ENCODE measurements at places on chromosomes 4 and X.

- DNase-seq, result no peak
Observed at GRCh38 chr4:104524591-104524990, 29.9 kb upstream of the CXXC4 start.

- DNase-seq, result no peak
Observed at GRCh38 chr4:6493658-6494304, 21.4 kb upstream of the PPP2R2C start.

DNA sequence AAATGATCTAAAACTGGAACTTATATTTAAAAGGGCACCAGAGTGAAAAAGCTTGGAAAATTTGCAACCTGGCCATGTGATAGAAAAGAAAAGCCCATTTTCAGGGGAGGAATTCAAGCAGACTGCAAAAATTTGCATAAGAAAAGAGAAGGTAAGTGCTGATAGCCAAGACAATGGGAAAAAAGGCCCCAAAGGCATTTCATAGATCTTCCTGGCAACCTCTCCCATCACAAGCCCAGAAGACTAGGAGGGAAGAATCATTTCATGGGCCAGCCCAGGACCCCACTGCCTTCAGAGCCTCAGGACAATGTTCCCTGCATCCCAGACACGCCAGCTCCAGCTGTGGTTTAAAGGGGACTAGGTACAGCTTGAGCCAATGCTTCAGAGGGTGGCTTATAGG lies 887.3 kb upstream of the DIAPH2 start:
- DNase-seq, result no peak

GRCh38 chr4:142549726-142550463 lies 296.2 kb downstream of the INPP4B start:
- DNase-seq, result no peak

DNA sequence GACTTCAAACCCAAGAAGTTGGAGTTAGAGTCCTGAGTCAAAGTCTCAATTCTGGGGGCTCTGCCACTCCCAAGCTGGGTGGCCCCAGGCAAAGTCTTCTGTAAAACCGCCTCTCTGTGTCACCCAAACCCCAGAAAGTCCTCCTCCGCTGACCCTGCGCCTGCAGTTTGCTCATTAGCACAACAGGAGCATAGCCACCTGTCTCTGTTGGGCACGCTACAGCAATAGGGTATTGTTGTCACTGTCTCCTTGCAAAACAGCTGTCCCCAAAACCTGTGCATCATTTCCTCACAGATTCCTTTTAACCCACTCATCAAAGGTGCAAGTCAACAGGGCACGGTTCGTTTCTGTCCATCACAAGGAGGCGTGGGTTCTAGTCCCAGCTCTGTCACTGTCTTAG lies 8.0 kb upstream of the DGAT2L6 start:
- DNase-seq, result no peak

- no peak for DNase-seq
Observed at GRCh38 chrX:48492293-48492910, 16.4 kb upstream of the PORCN start.

DNA sequence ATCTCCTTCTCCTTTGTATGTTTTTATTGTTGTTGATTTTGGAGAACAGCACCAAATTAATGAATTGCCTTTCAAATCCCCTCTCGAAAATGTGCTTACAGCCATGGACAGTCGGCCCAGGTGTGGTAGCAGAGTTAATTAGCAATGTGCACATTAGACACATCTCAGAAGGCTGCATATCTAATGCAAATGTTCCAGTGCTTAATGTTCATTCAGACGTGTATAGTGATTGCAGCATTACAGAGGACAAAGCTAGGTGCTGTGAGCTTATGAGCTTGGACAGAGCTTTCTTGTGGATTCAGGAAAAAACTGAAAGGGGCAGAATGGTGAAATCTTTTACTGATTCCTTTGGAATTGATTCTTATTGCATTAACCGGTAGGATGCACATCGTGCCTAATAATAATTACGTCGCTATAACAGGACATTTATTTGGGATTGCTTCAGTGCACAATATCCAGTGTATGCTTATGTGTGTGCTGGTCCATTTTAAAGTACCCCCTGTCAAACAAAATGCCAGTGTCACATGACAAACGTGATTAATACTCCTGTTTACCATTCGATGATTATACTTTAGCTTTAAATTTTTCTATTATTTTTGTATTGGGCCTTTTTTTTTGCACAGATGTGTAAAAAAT lies 552.9 kb upstream of the EPHA5 start:
- no peak for DNase-seq

DNA sequence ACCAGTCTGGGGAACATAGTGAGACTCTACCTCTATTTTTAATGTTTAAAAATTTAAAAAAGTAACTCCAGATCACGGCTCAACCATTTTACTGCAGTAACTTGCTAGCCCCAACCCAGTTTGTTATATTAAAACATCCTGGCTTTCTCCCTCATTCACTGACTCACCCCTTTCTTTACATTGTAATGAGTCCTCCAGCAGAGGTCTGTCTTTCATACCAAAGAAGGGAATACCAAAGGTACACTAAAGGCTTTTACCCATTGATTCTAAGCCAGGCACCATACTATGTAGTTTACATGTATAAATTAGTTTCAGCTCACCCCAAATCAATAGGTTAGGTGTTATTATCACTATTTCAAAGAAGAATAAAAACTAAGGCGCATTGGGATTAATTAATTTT lies 286.9 kb downstream of the PACRGL start:
- no peak for DNase-seq

GRCh38 chr4:66451741-66452140 lies 781.5 kb upstream of the EPHA5 start:
- no peak for DNase-seq

GRCh38 chr4:73589261-73589847 lies 30.9 kb downstream of the RASSF6 start:
- DNase-seq, result no peak

DNA sequence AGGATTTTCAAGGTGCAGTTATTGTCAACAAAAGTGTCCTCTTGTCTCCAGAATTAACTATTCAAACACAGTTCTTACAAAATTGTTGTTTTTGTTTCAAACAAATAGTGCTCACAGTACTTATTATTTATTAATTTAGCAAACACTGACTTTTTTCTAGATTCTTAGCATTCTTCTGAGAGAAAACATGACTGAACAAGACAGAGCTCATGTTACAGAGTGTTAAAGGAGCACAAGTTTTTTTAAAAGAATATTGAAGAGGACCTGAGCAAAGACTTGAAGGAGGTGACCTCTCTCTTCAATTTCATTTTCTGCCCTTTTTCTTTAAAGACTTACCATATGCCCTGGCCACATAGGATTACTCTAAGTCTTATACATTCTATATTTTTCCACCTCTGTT lies 2220.3 kb upstream of the AGA start:
- DNase-seq, result no peak

DNA sequence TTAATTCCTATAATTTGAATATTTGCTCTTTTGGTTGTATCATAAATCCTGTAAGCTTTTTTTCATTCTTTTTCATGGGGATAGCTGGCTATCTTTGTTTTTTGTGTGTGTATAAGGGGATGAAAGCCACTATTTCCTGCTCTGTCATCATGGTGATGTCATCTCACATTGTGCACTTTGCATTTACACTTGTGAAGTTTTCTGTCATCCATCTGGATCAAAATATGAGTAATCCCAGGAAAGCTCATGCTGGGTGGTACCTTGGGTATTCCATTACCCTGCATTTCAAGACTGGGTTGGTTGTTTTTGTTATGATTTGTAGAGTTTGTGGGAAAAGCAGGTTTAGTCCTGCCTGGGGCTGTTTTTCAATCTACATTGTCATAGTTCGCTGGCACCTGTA lies 367.3 kb downstream of the CHIC1 start:
- no peak for DNase-seq

DNA sequence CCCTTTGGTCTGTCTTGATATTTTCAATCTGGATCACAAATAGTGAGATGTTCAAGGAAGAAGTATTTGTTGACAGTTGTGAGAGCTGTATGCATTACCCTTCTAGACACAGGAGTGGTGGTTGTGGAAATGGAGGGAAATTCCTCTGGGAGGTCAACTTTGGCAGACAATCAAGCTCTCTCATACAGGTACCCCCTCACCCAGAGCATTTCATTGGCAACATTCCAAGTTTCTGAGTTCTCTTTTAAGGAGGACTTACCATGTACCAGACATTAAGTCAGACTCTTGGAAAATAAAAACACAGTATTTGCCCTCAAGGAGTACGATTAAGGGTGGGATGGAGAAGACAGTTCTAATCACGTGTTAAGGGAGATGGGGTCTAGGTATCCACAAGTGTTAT lies 45.3 kb downstream of the KLHL15 start:
- DNase-seq, result no peak

DNA sequence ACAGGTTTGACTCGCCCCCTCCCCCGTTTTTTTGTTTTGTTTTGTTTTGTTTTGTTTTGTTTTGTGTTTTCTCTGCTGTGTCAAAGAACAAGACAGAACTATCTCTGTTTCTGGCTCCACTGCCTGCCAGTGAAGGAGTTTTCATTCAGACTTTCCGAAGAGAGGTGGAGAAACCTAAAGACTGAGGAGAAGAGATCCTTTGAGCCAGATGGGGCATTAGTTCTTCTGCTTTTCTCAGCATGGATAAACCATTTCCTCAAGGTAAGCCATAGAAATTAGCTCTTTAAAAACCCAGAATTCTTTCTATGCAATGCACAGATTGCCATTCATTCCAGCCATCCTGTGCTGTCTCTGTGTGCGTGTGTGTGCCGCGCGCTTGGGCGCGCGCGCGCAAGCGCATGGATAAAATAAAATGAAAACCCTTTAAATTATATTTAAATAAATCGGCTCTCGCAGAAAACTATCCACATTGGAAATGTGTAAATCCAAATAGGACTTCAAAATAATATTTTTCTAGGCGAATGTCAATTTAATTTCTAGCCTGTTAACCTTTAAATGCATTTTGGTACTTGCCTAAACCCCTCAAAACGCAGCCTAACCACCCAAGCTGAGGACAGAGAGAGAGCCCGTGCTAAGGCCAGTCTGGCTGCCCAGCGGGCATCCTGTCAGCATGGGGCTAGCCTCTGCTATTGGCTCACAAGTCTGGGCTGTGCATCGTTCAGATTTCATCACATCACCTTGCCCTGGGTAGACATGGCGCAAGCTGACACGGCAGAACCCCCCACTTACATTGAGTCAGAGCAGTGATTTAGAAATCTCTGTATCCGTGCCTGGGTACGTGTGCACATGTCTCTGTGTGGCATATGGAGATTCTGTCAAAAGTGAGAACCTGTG lies 113.0 kb upstream of the VAMP7 start:
- DNase-seq, result no peak

DNA sequence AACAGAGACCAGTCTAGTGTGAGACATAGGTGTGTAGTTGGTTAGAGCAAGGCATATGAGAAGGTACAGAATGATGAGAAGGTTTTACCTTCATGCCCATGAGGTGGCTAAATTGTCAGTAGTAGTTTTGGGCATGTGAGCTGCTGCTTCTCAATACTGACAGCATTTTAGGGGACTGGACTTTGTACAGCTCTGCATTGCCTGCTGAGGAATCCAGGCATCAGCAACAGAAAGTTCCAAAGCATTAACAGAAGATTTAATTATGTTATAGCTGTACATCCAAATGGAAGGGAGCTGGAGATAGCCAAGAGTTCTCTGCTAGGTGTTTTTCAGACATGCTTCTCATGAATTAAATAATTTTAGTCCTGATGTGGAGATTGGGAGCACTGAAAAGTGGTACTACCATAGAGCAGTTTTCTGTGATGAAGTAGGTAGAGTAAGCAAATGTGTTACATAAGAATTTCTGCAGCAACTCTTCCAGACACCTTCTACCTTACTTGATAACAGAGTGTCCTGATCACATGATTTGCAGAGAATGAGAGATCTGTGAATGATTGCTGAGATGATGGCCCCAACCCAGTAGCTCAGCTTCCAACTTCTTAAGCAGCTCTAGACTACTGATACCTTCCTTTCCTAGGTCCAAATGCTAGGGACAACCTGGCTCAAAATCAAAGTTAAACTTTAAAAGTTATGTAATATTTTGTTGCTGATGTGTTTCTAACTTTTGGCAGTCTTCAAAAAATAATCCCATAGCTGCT lies 30.4 kb downstream of the FNIP2 start:
- no peak for DNase-seq

GRCh38 chr4:168188754-168189153 lies 96.4 kb downstream of the ANXA10 start:
- no peak for DNase-seq

DNA sequence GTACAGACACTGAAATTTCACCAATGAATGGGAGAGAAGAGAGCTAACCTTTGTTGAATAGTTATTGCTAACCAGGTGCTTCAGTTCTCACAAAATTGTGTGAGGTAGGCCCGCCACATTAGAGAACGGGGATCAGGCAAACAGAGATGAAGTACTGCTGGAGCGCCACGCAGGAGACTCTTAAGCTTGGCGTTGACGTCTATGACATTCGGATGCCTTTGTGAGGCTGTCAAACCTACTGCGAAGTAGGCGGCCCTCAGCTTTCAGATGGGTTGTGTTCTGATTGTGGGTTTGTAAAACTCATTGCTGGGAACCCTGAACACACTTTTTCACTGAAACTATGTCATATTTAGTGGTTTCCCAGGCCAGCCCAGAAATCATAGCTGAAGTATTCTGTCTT lies 173.6 kb downstream of the CBR4 start:
- no peak for DNase-seq

GRCh38 chr4:41369680-41370079 lies 113.0 kb downstream of the UCHL1 start:
- DNase-seq, result no peak
